ENCODE measurements at places on chromosomes 3 and 15. TPM values are rescaled to one million over a fixed set of nuclear protein-coding genes. Genes with fewer than 3 reads are reported as not detected.
A peak's percentile ranks its signal among the peaks of the same experiment; 100 is the strongest.

DNA sequence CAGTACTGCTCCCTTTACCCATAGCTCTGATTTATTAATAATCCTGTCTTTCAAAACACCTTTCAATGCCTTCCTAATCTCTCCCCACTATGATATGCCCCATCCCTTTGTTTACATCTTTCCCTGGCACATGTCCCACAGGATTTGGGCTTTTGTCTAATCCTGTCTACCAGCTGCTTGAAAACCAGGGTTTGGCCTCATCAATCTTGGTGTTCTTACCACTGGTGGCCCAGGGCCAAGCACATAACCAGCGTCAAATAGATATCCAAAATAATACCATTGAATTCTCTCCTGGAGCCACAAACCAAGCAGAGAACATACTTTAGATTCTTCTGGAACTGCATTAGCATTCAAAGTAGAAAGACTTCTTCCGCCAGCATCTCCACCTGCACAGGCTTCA lies 104.8 kb upstream of the PPP2R3A start:
- DNase-seq = no peak

DNA sequence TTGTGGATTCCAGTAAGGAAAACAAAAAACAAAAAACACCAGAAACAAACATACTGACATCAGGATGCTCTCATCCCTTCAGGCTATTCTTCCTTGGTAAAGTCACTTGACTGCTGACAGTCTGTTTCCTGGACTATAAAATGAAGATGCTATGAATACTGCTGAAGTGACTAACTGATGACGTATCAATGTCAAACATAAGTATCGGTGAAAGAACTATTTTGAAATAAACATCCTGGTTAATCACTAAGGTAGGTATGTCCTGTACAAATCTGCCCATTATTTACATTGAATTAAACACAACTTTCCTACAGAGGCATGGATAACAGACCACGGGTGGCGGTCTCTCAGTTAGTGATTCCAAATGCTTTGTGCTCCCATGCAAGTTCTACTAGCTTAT lies 45.9 kb downstream of the CHAC1 start:
- no peak for DNase-seq

DNA sequence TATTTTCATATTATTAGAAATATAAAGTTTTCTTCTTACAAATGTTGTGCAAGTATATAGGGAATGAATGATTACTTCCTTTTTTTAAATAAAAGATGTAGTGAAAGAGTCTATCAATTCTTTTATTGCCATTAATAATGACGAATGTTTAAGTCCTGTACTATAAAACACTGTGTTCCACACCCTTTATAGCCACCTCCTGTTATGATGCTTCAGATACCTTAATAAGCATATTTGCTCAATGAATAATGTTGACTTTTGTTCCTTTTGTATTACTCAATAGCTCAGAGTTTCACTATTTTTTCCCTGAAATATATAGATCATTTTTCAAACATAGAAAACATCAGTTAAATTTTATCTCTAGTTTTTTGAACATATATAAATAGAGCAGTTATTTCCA lies 378.2 kb upstream of the THBS1 start:
- no peak for DNase-seq

GRCh38 chr3:188972310-188972709 lies 199.5 kb upstream of the TPRG1 start:
- DNase-seq = no peak

- DNase-seq = no peak
Observed at GRCh38 chr15:44243141-44243540, 45.4 kb upstream of the GOLM2 start.

DNA sequence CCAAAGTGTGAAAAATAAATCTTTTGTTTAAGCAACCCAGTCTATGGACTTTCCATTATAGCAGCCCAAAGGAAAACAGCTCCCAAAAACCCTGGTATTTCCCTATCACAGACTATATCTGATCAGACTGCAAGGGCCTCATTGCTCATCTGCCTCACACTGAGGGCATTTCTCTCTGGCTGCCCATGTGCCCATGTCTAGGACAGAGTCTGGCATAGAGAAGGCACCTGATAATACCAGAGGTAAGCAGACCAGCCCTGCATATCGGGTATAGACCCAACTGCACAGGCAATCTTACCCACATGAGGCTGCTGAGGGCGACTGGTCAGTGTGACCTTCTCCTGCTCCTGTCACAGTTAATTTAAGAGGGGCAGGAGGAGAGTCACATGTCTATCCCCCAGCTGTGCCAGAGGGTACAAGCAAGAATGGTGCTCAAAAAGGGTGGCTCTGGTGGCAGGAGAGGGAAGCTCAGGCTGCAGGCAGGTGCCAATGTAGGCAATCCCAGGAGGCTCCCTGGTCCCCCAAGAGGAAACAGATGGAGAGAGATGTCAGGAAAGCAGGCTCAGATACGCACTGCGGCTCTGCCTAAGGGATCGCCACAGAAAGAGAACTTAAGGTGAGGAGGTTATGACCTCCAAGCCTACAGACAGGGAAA lies 3.1 kb downstream of the CSRNP1 start:
- no peak for DNase-seq

GRCh38 chr3:177208781-177209180 lies 11.5 kb upstream of the TBL1XR1 start:
- no peak for DNase-seq

- no peak for DNase-seq
Observed at GRCh38 chr15:85649372-85649771, 145.4 kb downstream of the KLHL25 start.

DNA sequence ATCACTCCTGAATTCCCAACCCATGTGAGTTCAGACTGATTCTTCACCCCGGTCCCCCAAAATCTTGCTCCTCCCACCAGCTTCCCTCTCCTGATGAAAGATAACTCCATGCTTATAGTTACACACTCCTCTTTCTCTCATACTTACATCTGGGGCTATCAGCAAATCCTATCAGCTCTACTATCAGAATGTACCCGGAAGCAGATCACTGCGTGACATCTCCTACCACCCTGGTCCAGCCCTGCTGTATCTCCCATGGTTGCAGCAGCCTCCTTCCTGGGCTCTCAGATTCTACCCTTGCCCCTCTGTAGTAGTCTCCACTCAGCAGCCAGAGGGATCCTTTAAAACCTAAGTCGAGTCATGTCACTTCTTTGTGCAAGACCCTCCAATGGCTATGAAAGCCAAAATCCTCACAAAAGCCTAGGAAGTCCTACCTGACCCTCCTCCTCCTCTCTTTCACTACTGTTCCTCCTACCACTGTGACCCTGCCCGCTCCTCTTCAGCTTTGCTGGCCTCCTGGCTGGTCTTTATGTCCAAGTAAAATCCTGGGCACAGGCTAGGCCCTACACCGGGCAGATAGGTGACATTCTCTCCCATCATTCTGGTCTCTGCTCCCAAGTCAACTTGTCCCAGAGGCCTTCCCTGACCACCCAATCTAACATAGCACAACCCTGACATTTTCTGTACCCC lies 16.2 kb downstream of the XIRP1 start:
- no peak for DNase-seq

GRCh38 chr3:111924283-111924682 lies 54.5 kb upstream of the ABHD10 start:
- DNase-seq = peak; percentile 74

DNA sequence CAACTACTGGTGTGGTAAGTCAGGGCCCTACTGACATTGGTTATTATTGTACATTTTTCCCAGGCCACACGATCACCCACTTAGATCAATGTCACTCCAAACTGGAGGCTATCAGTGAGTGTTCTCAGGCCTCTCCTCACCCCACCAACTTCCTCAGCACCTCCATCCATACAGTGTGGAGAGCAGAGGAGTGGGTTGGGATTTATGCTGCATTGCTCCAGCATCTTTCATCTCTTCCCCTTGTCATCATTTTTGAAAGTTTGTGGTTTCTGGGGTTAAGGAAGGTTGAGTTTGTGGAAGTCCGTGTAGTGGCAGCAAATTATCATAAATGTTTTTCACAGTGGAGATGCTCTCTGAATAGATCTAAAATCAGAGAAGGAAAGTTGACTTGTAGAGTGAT lies 60.2 kb downstream of the TLNRD1 start:
- no peak for DNase-seq

- DNase-seq = no peak
Observed at GRCh38 chr3:50648313-50648712, 26.4 kb upstream of the DOCK3 start.

DNA sequence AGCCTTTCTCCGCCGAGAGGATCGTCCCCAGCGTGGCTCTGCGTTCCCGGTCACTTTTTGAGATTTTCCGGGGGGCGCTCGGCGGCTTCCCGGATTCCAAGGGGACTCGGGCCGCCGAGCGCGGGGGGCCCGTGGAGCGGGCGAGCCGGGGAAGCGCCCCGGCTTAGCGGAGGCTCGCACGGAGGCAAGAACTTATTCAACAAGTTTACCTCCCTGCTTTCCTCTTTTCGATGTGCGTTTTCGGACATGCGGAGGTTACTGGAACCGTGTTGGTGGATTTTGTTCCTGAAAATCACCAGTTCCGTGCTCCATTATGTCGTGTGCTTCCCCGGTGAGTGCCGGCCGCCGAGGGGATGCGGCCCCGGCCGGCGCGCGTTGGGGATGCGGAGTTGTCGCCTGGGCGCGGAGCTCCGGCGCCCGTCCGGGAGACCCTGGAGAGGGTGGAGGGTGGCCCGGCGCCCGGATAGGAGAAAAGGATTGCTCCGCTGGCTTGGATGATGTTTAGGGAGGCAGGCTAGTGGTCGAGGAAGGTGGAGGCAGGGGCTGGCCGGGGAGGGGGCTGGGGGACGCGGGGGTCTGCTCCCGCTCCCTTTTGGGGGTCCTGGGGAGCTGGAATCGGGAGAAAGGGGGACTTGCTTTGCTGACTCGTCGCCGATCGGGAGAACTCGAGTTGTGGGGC lies 810 bp downstream of the PTPRG start:
- peak; percentile 20 for DNase-seq

- DNase-seq = peak; percentile 59
Observed at GRCh38 chr3:169668957-169669741, 5.6 kb upstream of the MECOM start.

DNA sequence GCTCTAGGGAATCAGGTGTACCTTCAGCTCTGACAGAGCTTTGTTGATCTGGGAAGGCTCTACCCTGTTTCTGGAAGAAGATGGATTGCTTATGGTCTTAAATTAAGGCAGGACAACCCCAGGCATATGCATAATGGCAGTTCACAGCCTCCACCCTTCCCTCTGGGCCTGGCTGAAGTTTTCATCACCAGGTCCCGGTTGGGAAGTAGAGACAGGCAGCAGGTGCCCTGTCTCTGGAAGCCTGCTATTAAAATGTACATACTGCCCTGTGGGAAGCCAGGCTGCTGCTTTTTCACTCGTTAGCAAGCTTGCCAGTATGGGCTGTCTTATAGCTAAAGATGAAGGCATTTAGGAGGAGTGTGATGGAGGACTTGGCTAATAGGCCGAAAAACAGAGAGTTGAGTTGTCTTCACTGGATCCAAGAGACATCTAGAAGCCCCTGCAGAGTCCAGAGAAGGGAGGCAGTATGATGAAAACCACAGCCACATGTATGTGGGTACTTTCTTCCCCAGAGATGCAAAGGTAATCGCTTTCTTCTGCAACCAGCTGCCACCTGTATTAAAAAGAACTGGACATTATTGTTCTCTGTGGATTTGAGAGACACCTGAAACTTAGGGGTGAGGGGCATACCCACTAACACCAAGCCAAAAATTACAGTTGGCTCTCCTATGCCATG lies 34.4 kb downstream of the ABHD2 start:
- no peak for DNase-seq

DNA sequence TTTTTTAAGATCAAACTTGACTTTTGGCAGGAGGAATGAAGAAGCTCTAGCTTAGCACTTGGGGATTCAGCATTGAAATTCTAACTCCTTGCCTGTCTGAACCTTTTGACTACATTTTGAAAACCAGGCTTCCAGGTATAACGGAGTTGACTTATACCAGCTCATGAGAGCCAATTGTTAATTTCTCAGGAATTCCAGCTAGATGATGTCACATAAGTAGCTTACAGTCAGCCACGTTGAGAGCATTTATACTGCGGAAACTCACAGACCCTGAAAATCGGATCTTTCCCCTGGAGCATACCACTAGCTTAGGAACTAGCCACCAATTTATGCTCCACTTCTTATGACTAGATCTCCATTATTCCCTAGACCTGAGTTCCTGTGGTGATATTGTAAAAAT lies 321.4 kb upstream of the DPH6 start:
- DNase-seq = no peak

GRCh38 chr15:100783291-100783690 lies 96.3 kb upstream of the ALDH1A3 start:
- no peak for DNase-seq

GRCh38 chr3:114668099-114668498 lies 374.3 kb downstream of the TIGIT start:
- no peak for DNase-seq

DNA sequence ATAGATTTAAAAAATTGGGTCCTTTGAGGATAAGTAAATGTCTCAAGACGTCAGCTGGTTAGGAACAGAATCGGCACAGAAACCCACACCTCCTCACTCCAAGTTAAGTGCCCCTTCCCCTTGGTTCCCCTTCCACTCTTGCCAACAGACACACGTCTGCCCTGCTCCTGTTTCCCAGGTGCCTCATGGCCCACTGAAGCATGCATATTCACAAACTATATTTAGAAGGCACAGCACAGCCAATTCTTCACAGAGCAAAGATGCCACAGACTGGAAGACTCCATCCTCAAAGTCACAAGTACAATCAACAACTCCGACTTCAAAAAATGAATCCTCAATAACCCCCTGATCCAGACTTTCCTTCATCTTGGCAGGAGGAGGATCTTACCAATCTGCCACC lies 295.4 kb upstream of the NR2F2 start:
- DNase-seq = no peak

DNA sequence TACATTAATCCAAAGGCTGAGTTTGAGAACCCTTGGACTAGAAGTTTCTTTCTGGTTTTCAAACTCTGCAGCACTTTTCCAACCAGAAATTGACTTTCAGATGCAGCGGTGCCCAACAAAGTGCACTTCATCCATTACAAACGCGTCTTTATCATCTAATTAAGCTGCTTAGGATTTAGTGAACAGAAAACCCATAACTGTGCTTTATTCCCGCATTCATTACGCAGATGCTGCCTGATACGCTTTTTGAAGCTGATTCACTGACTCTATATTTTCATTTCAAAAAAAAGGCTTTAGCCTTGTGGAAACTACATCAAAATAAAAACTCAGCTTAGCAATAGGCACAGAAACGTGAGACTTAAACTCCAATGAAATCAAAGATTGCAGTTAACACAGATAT lies 69.8 kb upstream of the CTXND1 start:
- DNase-seq = no peak

DNA sequence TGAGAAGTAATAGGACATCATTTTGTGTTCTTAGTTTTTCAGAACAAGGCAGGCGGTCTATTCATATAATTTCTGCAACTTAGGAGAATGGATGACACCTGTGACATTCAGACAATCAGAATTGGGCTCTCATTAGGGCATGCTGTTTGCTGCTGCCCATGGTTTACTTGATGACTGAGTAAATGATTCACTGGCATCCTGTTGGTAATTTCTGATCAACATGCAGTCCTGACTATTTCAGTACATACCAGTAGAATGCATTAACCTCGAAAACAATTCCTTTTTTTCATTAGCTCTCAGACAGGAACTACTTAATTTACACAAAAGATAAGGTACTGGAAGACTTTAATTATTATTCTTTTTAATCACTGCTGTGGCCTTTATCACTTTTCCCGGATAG lies 641.6 kb downstream of the NSUN3 start:
- DNase-seq = no peak

The LDHAL6B gene
- total RNA-seq = not detected

The CTXN2 gene
- total RNA-seq = not detected

The MYD88 gene
- total RNA-seq = 18.0 TPM

The SNX1 gene
- total RNA-seq = 206 TPM

The CAMK2N2 gene
- total RNA-seq = not detected

The SLC15A2 gene
- 8.6 TPM for total RNA-seq
